ENCODE measurements at places on chromosomes 7 and 10.

DNA sequence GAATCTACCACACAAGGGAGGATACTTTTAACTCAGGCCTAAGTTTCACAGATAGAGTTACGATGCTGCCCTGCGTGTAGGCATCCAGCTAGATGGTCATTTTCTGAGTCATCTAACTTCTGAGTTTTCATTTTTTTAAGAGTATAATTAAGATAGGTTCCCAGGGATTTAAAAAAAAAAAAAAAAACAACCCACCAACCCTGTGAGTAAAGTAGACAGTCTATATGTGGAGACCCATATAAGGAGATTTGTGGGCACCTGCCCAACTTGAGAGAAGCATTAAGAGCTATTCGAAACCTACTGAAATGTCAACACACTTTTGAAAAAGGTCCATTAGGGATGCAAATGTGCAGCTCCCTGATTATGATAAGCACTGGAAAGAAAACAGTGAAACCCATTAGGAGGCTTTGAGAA, 257.3 kb downstream of the TRIL start:
- DNase-seq = no peak

DNA sequence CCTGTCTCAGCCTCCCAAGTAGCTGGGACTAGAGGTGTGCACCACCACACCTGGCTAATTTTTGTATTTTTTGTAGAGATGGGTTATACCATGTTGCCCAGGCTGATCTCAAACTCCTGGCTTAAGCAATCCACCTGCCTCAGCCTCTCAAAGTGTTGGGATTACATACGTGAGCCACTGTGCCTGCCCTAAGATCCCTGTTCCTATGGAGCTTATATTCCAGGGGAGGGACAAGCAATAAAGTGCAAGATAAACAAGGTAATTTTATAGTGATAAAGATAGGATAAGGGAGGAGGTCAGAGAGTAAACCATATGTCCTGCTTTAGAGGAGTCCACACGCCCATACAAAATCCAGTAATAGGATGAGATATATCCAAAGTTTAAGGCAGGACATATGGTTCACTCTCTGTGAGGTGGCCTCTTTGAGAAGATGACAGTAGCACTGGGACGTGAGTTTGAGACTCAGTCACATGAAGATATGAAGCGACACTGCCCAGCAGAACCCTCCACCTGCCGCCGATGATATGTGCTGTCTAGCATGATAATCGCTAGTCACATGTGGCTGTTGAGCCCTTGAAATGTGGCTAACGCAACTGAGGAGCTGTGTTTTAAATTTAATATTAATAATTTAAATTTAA, 113.5 kb upstream of the PDCD4 start:
- no peak for DNase-seq

DNA sequence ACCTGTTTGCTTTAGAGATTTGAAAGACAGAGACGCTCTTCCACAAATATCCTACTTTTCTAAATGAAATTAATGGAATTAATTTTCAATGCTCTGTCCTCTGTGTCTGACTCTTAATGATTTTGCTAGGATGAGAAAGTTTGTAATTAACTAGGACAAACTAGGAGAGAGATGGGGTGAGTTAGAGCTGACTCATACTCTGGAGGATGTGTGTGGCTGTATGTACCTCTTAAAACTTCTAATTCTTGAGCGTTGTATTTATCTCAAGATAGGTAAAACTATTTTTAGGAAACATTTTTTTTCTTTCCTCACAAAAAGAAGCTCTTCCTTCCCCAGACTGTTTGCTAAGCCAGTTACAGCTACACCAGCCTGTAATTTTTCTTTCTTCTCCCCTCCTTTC, 178.8 kb upstream of the ANKRD30A start:
- DNase-seq = no peak

DNA sequence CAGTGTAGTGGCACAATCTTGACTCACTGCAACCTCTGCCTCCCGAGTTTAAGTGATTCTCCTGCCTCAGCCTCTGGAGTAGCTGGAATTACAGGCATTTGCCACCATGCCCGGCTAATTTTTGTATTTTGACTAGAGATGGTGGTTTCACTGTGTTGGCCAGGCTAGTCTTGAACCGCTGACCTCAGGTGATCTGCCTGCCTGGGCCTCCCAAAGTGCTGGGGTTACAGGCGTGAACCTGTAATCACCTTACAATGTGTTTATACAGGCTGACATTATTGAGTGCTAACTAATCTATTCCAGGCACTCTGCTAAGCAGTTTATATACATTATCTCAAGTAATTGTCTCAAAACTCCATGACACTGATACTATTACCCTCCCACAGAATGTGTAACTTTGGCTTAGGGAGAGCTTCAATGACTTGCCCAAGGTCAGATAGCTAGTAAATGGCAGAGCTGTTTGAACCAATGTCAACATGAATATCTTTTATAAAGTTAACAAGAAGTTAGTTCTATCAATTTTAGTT, 36.8 kb downstream of the KIFBP start:
- DNase-seq = no peak

DNA sequence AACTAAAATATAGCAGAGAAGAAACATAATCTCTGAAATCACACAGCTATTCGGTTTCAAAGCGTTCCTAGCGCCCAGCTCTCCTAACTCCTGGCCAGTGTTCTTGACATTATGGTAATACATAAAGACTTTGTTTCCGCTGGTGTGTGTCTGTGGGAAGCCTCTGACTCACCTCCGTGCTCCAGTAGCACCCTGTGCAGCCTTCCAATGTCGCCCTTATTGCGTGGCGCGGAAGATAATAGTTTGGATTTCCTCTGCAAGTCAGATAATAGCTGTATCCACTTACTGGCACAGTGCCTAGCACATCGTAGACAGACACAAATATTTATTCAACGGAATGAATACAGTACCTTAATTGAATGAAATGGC, 570 bp downstream of the BMS1 start:
- no peak for DNase-seq

DNA sequence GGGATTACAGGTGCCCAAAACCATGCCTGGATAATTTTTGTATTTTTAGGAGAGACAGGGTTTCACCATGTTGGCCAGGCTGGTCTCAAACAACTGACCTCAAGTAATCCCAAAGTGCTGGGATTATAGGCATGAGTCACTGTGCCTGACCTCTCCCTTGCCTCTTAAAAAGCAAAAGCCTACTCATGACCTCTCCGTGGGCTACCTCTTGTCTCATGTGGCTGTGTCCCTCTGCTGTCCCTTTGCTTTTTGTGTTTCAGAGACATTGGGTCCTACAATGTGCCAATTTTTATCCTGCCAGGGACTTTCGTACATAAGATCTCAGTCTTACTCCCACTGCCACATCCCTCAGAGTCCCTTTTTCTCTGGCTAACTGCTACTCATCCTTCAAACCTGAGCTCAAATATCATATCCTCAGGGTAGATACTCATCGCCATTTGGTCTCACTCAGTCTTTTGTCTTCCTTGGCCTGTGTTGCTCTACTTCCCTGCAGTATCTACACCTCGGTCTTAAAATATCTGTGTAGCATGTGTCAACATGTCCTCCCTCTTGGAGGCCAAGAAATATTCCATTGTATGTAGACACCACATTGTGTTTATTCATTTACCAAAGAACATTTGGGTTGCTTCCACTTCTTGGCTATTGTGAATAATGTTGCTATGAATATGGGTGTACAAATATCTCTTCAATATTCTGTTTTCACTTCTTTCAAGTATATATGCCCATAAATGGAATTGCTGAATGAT, 465.0 kb upstream of the KLF6 start:
- DNase-seq = no peak

- no peak for DNase-seq
Observed at GRCh38 chr7:157881048-157881771, 544.4 kb downstream of the DNAJB6 start.

DNA sequence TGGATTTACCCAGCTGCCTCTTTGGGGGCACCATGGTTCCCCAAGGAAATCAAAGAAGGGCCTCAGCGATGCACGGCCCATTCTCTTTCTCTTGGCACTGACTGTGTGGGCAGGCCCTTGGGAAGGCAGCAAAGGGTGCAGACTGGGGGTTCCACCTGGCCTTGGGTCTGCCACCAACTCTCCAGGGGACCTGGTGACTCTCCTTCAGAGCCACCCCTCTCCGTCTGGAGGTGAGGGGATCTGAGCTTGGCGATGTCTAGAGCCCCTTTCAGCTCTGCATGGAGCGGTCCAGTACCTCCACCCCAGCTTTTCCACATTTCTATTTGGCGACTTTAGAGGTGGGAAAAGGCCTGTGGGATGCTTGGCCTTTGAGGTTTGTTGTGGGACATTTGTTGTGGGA, 69.1 kb downstream of the C10orf120 start:
- no peak for DNase-seq

- DNase-seq = no peak
Observed at GRCh38 chr10:37765216-37765615, 92.2 kb downstream of the ZNF248 start.

DNA sequence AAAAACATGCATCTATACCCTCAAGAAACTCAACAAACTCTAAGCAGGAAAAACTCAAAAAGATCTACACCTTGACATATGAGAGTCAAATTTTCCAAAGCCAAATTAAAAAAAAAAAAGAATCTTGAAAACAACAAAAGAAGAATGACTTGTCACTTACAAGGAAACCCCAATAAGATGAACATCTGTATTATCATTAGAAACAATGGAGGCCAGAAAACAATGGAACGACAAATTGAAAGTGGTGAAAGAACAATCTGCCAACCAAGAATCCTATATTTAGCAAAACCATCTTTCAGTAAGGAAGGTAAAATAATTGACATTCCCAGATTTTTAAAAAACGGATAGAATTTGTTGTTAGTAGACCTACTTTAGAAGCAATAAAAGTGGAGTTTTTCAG, 516.8 kb downstream of the ACTR3B start:
- DNase-seq = no peak

DNA sequence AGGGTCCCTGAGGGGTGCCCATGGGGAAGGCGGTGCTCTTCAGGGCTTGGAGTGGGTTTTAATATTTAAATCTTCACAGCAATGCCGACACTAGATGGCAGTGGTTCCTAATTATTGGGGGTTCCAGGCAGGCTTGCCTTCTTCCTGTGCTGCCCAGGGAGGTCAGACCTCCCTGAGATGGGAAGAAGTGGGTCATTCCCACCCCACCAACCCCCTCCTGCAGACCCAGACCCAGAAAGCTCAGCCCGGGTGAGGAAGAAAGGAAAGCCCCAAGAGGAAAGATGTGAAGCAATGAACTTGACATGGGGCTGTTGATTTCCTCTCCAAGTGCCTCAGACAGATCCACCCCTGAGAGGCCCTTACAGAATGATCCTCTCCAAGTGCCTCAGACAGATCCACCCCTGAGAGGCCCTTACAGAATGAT, 85.1 kb upstream of the LANCL2 start:
- DNase-seq = no peak

DNA sequence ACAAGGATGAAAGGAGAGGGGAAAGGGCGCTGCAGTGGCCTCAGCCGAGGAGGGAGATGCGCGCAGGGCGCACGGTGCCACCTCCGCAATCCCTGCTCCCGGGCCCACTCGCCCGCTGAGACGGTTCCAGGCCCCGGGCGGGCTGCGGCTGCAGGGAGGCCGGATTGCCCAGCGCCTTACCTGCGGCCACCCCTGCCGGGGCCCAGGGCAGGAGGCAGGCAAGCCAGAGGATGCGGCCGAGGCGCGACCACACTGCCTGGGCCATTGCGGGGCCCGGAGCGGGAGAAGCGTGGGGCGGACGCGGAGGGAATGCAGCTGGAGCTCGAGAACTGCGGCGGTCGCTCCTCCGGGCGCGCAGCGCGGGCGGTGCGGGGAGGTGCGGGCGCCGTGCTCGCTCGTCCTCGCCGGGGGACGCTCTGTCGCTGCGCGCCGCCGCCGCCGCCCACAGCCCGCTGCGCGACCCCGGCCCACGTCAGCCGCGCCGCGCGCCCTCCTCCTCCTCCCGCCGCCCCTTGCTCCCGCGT, at the start of gene TMEM130:
Gene TMEM130, minus strand, starts transcription at position 418 of the 524 bp plus-strand sequence. Its CDS starts 153 bp downstream, at position 265.
- no peak for DNase-seq

DNA sequence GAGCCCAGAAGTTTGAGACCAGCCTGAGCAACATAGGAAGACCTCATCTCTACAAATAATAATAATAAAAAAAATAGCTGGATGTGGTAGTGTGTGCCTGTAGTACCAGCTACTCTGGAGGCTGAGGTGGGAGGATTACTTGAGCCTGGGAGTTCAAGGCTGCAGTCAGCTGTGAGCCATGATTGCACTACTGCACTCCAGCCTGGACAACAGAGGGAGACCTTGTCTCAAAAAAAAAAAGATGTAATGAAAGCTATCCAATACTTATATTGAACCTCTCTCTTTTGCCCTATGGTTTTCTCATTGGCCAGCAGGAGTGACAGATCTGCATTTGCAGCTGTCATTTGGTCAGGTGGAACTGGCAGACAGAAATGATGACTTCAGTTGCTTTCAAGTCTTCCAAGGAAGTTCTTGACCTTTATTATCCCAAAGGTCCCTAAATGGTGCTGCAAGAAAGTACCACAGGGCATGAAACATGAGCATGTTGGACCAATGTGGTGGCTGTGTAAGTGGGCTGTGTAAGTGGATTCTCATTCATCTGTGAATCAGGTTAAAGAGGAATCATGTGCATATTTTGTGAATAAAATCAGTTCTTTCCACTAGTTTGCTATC, 99.4 kb downstream of the CALD1 start:
- no peak for DNase-seq

DNA sequence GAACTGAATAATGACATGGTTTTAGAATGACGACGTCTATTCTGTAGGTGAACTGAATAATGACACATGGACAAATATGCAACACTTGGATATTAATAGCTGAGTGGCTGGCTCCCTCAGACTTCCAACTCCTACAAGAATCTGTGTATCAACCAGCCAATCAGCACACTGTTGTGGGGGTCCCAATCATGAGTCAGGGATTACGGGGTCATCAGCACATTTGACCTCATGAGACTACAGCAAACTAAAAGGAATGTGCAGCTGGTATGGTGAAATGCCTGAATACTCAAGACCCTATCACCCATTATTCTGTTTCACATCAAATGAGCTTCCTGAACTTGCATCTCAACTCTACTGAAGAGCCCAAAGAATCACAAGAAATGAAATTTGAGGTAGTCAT, 192.5 kb downstream of the ANK3 start:
- DNase-seq = no peak

DNA sequence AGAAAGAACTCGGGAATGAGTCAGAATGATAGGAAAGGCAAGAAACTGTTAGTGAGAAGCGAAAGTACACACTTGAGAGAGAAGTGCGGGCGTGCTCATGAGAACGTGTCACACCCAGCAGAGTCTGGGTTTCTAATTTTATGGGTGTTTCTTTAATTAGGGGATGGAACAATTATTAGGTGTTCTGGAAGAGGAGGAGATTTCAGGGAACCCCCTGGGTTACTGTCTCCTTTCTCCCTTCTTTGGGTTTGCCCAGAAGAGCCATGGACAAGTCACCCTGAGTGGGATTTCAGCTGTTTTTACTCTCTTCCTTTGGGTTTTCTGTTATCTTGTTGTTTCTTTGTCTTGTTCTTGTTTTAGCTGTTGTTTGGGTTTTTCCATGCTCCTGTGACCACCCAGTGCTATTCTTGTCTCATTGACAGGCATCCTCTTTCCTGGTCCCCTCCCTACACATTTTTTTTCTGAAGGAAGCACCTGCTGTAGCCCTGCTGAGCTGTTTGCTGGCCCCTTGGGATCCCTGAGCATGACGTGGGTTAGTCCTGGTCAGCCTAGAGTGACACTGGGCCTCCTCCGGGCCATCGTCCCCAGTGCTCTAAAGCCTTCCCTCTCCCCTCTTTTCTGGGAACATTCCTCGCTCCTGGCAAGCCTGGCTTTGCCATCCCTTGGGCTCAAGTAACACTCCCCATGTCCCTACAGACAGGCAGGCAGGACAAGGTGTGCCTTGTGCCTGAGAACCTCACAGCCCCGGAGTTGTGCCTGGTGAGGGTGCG, 3.5 kb downstream of the SH2D4B start:
- no peak for DNase-seq
